Activated naive CD8-positive, alpha-beta T cell treated with anti-CD3 and anti-CD28 coated beads, Interleukin-2, amount 10 ng/mL, durations not matched to agents 7 days and 5 days (primary cell): ENCODE measurements at places on chromosomes 12 and 14. TPM values are rescaled to one million over a fixed set of nuclear protein-coding genes. Genes with fewer than 3 reads are reported as not detected.

CLSTN3 gene
- 104 TPM for total RNA-seq

DNA sequence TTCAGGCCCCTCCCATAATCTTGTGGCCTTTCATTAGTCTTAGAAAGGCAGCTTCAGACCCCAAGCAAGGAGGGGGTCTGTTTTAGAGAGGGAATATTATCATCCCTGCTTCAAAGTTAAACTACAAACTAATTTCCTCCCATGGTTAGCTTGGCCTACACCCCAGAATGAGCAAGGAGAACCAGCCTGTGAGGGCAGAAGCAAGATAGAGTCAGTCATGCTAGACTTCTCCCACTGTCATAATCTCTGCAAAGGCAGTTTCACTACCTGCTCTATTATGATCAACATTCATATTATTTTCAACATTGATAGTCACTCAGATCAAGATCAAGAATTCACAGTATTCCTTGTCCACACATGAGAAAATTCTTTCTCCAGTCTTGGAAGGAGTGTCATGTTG, 105.1 kb downstream of the GXYLT1 start:
- no peak overlapping the region for H3K4me3 ChIP-seq
- peaks cover 8% of the 10 kb centered on the region for H3K27me3 ChIP-seq
- DNase-seq, result no peak
- no peak overlapping the region for H3K27ac ChIP-seq
- no peaks in the 10 kb centered on the region for H3K36me3 ChIP-seq

DNA sequence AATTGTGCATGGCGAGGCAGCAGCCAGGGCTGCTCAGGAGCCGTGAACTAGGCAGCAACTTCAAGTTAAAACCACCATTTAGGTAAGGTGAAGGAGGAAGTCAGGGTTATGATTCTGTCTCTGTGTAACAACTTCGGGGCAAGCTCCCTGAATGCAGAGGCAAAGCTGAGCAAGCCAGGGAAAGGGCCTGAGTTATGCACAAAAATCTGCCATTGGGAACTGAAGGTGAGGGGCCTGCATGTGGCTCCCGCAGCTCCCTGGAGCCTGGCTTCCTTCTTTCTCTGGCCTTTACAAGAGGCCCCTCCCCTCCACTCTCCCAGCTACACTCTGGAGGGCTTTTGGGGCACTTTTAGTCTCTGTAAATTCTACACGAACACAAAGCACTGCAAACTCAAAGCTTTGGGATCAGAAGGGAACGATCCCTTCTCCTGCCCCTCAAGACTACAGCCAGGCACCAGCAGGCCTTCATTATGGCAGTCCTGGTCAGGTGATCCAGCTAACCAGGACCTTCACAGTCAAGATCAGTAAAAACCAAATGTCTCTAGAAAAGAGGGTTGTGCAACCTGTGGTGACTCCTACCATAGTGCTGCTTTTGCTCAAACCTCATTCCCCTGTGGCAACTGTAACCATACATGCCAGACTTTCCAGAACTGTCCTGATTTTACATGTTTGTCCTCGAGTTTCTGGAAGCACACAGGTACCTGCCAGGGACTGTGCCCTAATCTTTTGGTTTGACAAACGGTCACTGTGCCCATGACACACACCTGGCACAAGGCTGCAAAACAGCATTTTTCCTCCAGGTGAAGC, 67.2 kb upstream of the PTGR2 start:
- no peak for DNase-seq
- H3K27ac ChIP-seq, result peak overlapping the region; percentile 93
- peaks cover 18% of the 10 kb centered on the region for H3K36me3 ChIP-seq
- peaks cover 56% of the 10 kb centered on the region for H3K4me1 ChIP-seq

DNA sequence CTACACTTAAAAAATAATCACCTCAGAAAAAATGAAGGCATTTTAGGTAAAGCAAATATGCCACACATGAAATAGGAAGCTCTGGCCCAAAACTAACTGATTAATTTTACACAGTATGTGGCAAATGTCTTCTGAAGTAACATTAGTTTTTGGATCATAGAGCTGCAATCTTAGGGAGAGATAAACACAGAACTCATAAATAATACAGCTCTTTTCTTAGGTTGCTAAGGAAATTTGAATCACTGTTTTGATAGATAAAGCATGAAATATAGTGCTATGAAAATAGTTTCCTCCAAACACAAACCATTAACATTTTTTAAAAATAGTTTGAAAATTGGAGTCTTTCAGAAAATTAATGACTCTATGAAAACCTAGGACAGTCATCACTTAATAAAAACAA, 15.0 kb downstream of the RASSF9 start:
- H3K4me3 ChIP-seq, result no peak overlapping the region
- no peak for DNase-seq
- no peaks in the 10 kb centered on the region for H3K36me3 ChIP-seq

DNA sequence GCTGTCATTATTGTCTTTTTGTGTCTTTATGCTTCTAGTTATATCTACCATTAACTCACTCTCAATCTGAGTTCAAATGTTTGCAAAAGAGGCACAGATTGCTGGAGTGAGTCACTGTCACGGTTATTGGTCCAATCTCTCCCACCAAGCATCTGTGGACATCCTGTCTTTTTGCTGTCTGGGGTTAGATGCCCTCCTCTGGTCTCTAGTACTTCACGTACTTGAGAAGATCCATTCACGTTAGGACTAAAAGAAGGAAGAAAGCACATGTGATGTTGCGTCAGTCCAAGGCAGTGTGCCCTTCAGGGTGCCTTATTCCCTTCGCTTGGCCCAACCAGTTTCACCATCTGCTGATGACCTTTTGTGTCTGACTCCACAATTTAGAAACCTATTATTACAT, 72.3 kb upstream of the STXBP6 start:
- H3K4me3 ChIP-seq, result no peak overlapping the region
- DNase-seq, result no peak
- no peak overlapping the region for H3K27ac ChIP-seq
- H3K36me3 ChIP-seq, result no peaks in the 10 kb centered on the region
- H3K27me3 ChIP-seq, result peaks cover 3% of the 10 kb centered on the region

- no peak overlapping the region for H3K27ac ChIP-seq
- H3K4me1 ChIP-seq, result no peaks in the 10 kb centered on the region
- H3K4me3 ChIP-seq, result no peak overlapping the region
- peaks cover 3% of the 10 kb centered on the region for H3K36me3 ChIP-seq
- no peak for DNase-seq
- H3K27me3 ChIP-seq, result no peaks in the 10 kb centered on the region
Measured at GRCh38 chr14:51666826-51667225, 15.1 kb downstream of the FRMD6 start.

SLCO1C1 gene
- total RNA-seq, result not detected

CCDC175 gene
- not detected for total RNA-seq

DNA sequence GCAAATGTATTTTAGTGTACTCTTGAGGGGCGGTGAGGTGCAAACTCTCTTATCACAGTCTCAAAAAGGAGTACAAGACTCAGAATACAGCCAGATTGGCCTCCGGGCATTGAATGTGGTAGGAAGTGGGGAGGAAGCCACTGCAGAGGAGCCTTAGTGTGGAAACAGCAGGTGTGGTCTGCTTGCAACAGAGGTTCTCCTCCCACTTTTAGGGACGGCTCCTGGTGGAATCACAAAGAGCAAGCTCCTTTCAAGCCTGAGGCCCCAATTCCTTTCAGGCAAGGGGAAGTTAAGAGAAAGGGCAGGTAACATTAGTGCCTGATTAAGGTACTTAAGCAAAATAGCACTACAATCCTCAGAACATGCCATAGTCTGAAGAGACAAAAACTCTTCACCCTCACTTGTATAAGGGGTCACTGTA, 23.7 kb upstream of the SLC2A3 start:
- H3K36me3 ChIP-seq, result peaks cover 10% of the 10 kb centered on the region
- DNase-seq, result peak; percentile 56
- H3K27ac ChIP-seq, result peak overlapping the region; percentile 94
- peaks cover 41% of the 10 kb centered on the region for H3K4me1 ChIP-seq
- H3K27me3 ChIP-seq, result no peaks in the 10 kb centered on the region
